Hematopoietic multipotent progenitor cell treated with erythropoietin and hydrocortisone succinate and interleukin-3 and kit ligand, for 6 days (in vitro differentiated cells): ENCODE measurements at places on chromosomes 6 and 20.

GRCh38 chr6:25930532-25931410 lies at the start of gene SLC17A2:
TSS of gene SLC17A2 (minus strand) at chr6:25930691. CDS start at chr6:25925796, 4,895 bp downstream.
- no peak for DNase-seq

GRCh38 chr20:5967469-5967868 lies 17.0 kb downstream of the MCM8 start:
- no peak for DNase-seq

- DNase-seq = no peak
Measured at GRCh38 chr6:152450519-152450918, 186.6 kb downstream of the SYNE1 start.

DNA sequence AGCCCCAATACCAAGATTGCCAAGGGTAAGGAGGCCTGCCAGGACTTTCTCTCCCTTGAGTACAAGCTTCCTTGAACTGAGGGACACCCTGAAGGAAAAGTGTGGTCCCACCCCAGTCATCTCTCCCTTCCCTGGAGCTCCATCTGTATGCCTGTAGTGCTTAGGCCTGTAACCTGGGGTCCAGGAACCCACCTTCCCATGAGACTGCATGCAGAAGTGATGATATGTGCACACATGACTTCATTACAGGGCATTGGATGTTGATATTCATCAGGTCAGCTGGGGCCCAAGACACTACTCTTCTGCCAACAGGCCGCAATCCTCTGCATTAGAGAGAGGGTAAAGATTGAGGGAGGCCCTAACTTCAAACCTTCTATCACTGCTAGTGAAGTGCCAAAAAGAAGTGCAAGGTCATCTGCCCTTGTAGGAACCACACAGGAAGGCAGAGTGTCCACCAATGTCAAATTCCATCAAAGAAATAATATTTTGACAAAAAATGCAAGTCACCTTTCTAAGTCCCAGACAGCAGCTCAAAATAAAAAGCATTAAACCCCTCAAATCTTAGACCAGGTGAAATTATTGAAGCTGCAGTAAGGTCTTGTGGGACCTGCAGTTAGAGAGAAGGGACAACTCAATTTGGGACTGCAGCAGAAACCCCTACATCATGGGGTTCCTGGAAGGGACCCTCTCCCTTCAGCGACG lies 5.1 kb downstream of the HLA-F start:
- no peak for DNase-seq

DNA sequence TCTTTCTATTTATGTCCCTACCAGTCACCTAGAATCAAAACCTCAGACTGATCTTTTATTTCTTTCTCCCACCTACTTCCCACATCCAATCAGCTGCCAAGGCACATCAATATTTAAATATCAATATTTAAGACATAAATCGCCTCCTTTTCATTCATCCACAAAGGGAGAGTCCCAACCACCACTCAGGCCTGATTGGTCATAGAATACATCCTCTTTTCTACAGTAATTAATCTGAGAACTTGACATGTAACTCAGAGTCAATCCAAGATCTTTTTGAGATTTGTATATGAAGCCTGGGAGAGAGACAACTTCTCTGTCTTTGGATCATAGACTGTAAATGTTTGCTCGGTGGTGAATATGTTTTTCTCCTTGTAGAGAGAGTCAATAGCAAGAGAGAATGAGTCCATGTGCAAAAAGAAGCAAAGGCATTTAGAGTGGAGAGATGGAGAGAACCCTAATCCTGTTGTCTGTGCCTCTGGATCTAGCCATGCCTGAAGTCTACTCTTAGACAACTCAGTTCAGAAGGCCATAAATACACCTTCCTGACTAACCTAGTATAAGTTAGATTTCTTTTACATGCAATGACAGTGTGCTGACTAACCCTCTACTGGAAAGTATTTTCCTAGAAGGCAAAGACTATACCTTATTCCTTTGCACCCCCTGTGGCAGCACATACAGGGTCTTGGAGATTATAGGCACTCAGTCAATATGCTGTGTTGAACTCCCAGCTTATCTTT lies 12.1 kb upstream of the NEDD9 start:
- DNase-seq = no peak

DNA sequence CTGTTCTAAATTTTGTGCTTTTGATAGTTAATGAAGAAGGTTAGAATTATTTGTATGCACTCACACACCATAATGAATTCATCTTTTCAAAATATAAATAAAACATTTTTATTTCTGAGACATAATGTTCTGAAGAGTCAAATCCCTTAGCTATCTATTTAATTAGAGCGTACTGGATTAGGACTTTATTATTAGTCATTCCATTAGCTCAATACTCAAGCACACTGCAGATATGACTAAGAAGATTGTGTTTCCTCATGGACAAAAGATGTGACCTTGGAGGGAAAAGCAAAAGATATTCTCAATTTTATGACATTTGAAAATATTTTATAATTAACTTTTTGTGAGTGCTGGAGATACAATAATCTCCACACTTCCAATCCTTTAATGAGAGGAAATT lies 666.4 kb downstream of the CD109 start:
- DNase-seq = no peak

DNA sequence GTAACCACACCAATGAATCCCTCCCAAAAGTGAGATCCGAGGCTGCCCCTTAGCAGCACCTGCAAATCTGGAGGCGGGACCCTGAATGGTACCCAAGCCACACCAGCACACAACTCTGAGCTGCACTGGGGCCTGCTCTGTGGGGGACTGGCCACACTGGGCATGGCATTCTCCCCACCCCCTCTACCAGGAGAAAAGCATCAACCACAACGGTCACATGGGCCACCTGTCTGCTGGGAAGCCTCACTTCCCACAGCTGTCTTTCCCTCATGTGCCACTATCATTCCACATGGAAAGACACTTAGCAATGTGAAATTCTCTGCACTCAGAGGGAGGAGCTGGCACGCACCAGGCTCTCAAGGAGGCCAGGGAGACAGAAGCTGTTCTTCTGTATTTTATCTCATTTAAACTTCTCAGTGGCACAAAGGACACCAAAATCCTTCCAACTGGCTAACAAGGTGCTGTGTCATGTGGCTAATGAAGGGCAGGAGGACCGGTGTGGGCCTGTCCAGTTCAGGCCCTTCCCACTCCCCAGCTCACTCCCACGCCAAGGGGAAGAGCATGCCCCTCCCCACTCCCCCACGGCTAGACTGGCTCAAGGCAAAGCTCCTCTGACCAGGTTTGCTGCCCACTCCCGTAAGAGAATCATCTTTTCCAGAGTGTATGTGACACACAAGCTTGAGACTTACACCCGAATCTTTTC lies 19.0 kb downstream of the YTHDF1 start:
- no peak for DNase-seq

GRCh38 chr20:33407251-33407650 lies 5.9 kb upstream of the CDK5RAP1 start:
- peak; percentile 14 for DNase-seq

DNA sequence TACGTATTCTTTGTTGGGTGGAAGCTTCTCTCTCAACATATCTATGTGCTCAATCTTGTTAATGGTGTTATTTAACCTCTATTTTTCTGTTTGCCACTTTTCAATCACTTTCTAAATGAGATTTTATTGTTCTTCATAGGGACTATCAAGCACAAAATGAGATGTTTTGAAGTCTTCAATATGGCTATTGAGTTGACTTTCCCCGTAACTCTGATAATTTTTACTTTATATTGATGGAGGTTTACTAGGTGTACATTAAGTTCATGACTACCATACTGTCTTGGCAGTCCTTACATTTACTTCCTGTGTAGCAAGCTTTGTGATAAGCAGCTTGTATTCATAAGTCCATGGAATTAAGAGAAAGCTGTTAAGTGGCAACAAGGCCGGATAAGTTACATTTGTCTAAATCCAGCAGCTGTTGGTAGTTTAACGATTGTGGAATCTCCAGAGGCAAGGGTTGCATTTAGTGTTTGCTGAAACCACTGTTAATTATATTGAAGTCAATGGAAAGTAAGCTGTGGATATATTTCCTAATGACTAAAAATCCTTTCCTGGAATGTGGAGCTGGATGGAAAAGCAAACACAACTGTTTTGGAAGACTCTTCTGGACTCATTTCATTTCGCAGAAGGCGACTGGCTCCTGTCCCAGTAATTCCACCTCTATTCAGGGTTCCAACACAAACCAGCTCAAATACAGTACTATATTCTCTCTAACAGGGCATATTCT lies 57.3 kb upstream of the SMIM29 start:
- no peak for DNase-seq

DNA sequence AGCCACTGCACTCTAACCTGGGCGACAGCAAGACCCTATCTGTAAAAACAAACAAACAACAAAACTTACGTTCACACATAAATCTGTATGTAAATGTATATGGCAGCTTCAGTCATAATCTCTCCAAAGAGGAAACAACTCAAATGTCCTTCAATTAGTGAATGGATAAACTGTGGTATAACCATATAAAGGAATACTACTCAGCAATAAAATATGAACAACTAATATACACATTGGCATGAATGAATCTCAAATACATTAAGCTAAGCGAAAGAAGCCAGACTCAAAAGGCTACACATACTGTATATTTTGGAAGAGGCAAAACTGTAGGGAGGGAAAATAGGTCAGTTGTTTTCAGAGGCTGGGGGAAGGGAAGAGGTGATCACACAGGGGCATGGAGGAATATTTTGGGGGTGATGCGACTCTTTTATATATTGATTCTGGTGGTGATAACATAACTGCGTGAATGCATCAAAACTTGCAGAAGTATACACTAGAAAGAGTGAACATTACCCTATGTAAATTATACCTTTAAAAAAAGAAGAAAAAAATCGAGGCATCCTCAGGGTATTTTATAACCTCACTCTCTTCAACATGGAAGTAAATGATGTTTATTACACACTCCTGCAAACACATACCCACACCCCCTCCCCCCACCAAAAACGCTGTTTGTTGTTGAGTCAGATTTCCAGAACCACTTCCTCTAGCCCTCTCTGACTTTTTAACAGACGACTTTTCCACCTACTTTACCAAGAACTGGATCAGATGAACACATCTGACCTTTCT lies 115.2 kb upstream of the RNF24 start:
- peak; percentile 49 for DNase-seq

DNA sequence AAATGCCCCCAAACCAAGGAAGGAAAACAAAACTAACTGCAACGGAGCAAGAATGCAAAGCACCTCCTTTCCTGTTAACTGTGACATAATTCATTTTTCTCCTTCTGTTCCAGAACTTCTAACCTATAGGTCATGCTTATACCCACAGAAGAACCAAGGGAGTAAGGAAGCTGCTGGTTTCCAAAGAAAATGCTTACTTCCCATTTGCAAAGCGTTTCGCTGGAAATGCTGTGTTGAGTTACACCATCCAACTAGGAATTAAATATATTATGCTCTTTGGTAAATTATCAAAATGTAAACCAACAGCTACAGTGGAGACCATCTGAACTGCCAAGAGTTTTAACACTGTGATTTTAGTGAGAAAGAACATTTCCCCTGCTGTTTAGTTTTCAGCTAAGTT lies 42.9 kb downstream of the ATXN1 start:
- DNase-seq = no peak

DNA sequence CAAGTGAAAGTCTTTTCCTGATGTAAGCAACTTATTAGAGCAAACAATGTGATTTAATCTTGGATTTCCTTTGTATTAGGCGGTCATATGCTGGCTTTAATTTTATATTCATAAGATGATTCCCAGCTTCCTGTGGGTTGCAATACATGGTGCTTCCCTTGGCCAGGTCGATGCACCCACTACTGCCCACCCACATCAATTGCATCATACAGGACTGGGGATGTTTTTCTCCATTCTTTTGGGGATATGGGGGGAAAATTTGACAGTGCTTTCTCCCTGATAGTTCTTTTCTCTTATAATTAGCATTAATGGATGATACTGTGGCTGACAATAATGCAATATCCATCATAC lies 187.6 kb downstream of the JARID2 start:
- DNase-seq = no peak
